Caco-2 (cell line): ENCODE measurements at places on chromosomes 12 and 14. TPM values are rescaled to one million over a fixed set of nuclear protein-coding genes. Genes with fewer than 3 reads are reported as not detected.

DNA sequence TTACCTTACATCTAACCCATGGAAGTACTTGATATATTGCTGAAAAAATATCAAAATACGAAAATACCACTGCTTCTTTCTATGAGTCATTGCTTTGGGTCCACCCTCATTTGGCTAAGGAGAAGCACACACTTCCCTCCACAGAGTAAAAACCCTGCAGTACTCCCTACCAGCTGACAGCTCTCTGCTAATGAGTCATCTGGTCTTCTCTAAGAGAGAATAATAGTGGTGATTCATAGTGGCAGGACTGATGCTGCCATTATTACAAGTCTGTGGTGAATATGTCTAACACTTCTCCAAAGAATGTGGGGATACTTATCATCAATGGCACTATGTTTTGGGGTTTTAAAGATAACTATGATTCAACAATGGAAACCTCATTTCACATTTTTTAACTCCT lies 90.7 kb downstream of the PPFIA2 start:
- DNase-seq: no peak

GRCh38 chr12:124747426-124748161 lies 116.1 kb downstream of the SCARB1 start:
- DNase-seq: no peak

- DNase-seq: no peak
Observed at GRCh38 chr12:14471497-14471896, 96.2 kb downstream of the PLBD1 start.

GRCh38 chr12:29148596-29148910 lies 525 bp upstream of the FAR2 start:
- DNase-seq: no peak

NTN4 gene
- total RNA-seq: 54.1 and 55.0 TPM in 2 replicates

- DNase-seq: no peak
Observed at GRCh38 chr14:68106905-68107304, 287.3 kb downstream of the RAD51B start.

B4GALNT1 gene
- 4.2 and 5.7 TPM in 2 replicates for total RNA-seq

GRCh38 chr12:115897729-115898128 lies 379.8 kb downstream of the MED13L start:
- no peak for DNase-seq

DNA sequence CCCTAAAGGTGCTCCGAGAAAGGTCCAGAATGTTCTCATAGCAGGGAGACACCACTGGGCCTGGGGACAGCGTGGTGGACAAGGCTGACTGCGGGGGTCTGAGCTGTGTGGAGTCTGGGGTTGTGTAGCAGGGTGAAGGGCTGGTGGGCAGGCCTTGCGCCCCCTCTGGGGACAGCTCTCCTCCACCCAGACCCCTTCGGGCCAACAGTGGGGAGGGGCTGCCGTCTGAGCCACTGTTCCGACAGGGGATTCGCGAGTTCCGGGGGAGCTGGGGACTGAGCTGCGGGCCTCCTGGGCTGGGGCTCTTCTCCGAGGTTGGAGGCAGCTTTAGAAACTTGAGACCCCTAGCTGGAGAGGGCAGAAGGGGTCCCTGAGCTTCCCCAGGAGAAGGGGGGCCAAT lies 32.1 kb downstream of the NCKAP5L start:
- DNase-seq: no peak

- DNase-seq: no peak
Observed at GRCh38 chr14:81400202-81400678, at the start of gene STON2. Gene STON2 (minus strand): TSS chr14:81400324. CDS start chr14:81398382, 1,942 bp downstream.

- no peak for DNase-seq
Observed at GRCh38 chr12:20289520-20289919, 78.8 kb upstream of the PDE3A start.

DNA sequence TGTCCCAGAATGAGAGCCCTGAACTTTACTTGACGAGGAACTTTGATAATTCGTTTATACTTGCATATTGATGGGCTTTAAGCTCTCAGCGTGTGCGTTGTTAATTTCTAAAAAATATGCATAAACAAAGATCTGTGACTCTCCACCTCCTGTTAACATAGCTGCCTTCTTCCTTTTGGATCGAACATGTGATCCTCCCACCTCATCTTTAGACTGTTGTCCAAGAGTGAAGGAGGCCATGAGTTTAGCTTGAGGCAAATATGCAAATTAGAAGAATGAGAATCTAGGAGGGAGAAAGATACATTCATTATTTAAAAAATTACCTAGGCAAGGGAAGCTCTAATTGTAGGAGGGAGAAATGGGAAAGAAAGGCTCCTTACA lies 617 bp downstream of the TTC8 start:
- no peak for DNase-seq

JPH4 gene
- not detected in 2 replicates for total RNA-seq

TSPAN9 gene
- total RNA-seq: 45.5 and 49.1 TPM in 2 replicates

DNA sequence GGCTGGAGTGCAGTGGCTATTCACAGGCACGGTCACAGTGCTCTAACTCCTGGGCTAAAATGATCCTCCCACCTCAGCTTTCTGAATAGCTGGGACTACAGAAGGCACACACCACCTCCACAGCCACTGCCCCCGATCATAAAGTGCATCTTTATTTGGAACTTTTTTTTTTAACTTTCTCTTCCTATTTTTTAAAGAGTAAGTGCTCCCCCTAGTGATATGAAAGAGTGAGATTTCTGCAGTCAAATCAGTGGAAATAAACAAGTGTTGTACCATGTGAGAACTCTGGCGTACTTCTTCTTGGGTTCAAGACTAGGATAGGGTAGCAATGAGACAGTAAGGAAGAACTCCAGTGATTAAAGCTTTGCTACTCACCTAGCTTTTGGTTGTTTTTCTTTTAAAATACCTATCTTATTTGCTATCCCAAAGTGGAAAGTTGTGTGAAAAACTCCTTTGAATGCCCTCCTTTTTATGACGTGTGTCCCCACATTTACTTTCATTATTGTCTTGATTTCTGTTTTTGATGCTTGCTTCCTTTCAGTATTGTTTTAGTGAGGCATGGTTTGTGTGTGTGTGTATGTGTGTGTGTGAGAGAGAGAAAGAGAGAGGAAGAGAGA lies 6.6 kb downstream of the PPP4R4 start:
- DNase-seq: peak; percentile 30

DNA sequence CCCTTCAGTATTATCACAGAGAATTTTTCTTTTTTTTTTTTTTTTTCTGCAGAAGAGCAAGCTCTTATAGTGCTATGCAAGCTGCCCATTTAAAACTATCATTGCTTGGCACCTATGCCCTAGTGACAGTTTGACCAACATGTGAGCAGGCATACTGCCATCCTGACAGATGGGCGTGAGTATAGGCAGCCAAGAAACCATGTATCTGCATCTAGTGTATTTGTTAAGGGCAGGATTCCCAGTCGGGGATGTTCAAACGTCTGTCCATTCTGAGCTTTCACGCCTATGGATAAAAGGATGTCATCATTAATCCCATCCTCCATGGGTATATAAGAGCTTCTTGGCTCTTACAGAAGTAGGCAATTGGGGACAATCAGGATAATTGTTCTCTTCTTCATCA lies 8.8 kb downstream of the VRK1 start:
- DNase-seq: no peak
